ENCODE measurements at places on chromosomes 13 and 19.

GRCh38 chr19:10977742-10978092 is 16.9 kb downstream of the SMARCA4 start:
- no peak for DNase-seq

DNA sequence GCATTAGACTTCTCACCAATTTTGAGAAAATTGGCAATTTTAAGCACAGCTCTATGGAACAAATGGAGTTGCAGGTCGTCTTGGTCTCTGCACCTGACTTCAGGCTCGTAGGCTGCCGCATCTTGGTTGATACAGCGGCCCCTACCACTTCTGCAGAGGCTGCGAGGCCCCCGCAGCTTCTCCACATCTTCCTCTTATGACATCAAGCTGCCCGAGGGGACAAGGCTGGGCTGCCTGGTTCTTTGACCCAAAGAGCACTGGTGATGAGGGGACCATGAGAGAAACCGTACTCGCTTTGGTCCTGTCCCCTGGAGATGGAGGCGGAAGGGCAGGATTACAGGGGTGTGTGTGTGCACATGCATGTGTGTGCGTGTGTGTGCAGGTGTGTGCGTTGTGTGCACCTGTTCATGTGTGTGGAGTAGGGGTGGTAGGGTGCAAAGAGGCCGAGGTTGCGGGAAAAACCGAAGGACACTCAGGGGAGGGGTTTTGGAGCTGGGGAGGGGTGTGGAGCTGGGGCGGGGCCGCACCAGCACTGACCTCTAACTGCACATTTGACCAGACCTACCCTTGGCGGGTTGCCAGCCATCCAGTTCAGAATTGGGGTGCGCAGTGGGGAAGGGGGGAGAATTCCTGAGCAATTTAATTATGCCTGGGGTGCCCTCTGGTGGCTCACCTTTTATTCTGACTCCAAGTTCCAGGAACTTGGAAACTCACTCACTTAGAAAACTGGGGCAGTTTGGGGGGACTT is 65.1 kb upstream of the ARHGEF7 start:
- no peak for DNase-seq

DNA sequence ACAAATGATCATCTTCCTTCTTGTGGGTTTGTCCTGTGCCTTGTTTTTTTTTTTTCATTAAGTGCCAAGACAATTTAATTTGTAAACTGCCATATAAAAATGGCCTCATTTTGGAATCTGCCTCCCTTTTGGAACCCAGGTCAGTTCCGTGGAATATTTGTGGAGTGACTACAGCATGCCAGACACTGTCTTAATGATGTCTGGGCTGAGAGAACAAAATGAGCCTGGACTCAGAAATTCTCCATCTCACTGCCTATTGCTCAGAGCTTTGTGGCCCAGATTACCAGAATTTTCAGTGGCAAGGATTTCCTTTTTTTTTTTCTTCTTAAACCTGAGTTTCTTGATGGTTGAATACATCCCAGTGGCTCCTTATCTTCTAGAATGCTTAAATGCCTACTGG is 340.6 kb downstream of the ENOX1 start:
- no peak for DNase-seq

DNA sequence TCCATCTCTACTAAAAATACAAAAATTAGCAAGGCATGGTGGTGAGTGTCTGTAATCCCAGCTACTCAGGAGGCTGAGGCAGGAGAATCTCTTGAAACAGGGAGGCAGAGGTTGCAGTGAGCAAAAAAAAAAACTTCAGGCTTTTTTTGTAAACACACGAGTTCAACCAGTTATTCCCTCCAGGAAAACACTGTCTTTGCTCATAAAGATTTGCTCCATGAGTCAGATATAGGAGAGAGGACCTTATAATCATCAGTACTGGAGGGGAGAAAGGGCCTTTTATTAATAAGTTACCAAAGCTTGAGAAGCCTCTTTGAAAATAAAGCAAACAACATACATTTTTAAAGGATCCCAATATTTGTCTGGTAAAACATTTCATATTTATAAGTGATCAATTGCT is 110.7 kb downstream of the EFNB2 start:
- DNase-seq: no peak

DNA sequence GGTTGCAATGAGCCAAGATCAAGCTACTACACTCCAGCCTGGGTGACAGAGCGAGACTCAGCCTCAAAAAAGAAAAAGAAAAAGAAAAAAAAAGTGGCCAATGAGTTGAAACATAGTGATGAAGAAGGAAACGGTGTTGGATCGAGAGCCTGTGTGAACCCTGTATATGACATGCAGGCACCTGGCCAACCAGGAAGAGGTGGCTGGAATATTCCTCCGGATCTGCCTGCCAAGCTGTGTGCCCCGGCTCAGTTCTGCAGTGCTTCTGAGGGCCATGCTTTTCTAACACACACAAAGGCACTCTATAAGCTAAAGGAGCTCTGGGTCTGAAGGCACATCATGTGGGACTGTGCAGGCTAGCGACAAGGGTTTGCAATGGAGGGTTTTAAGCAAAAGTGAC is 3.7 kb upstream of the ZNF444 start:
- no peak for DNase-seq

GRCh38 chr13:111090169-111090568 is 24.9 kb upstream of the ARHGEF7 start:
- no peak for DNase-seq

DNA sequence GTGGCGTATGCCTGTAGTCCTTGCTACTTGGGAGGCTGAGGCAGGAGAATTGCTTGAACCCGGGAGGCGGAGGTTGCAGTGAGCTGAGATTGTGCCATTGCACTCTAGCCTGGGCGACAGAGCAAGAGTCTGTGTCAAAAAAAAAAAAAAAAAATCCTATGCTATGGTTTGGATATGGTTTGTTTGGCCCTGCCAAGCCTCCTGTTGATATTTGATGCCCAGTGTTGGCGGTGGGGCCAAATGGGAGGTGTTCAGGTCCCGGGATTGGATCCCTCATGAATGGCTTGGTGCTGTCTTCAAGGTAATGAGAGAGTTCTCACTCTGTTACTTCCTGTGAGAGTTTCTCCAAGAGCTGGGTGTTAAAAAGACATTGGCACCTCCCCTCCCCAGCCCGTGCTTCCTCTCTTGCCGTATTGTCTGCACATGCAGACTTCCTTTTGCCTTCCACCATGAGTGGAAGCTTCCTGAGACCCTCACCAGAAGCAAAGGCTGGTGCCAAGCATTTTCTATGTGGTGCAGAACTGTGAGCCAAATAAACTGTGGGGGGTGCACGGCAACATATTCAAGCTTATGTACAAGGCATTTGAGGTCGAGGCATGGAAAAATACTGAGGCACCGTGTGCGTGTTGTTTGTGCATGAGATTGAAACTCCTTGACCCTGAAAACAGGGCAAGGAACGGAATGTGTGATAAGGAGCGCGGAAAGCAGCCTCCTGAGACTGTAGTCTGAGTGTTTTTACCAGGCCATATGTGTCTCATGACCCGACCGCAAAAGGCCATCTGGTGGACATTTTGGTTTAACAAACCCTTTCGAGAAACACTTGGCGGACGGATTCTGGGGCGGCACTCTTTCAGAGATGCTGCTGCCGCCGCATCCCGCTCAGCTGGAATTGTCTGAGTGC is 7.3 kb downstream of the SIGLEC9 start:
- DNase-seq: no peak

- no peak for DNase-seq
Observed at GRCh38 chr13:55660851-55661250, 1479.9 kb upstream of the PRR20A start.

- no peak for DNase-seq
Observed at GRCh38 chr19:19637523-19638251, 5.8 kb downstream of the GMIP start.

DNA sequence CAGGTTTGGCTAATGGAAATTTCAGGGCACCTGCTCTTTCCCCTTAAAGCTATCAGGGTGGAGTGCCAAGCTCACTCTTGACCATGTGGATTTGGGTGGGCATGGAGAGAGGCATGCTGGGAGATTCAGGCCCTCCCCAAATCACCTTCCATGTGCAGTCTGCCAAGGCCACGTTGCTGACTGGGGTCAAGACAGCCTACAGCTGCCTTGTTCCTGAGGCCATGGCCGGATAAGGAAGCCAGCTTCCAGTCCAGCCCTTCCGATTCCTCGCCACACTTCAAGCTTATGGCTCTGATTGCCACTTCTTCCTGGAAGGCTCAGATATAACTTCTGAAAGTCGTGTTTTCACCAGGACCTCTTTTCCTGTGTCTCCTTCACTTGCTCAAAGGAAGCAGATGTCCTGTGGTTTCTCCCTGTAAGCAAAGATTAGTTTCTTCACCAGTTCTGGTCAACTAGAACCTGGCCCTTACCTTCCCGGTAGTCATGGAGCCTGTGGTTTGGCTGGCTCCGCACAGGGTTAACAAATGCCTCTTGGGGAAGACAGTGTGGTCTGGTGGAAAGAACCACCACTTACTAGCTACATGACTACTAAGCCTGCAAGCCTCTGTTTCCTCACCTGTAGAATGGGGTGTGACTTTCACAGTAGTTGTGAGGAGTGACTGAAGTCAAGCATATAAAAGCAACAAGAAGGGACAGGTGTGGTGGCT is 16.1 kb upstream of the TPT1 start:
- DNase-seq: no peak

DNA sequence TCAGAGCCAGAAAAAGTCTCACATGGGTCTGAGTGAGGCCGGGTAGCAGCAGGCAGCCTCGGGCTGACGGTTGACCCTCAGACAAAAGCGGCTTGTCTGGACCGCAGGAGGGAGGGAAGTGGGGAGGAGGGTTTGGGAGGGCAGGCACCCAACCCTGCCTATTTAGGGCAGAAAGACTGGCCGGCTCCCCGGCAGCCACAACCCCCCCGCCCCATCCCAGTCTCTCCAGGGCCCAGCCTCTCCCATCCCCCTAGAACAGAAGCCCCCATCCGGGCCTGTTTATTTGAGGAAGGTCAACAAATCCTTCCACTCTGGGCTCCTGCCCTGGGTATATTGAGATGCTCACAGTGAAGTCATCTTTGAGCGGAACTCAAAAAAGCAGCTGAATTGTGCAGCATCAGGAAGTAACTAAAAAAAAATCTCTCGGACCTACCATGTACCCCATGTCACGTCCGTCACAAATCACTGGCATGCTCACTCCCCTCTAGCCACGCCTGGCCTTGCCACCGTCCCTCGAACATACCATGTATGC is 6.3 kb downstream of the DACT3 start:
- no peak for DNase-seq

DNA sequence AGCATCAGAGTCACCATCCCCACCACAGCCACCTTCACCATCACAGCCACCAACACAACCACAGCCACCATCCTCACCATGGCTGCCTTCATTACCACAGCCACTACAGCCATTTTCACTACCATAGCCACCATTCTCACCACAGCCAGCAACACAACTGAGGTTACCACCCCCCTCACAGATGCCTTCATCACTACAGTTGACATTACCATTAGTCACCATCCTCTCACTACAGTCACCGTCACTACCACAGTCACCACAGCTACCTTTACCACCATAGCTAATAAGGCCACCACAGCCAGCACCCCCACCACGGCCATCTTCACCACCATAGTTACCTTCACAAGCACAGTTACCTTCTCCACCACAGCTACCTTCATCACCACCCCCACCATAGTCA is 269.6 kb downstream of the DNAJC15 start:
- DNase-seq: no peak

DNA sequence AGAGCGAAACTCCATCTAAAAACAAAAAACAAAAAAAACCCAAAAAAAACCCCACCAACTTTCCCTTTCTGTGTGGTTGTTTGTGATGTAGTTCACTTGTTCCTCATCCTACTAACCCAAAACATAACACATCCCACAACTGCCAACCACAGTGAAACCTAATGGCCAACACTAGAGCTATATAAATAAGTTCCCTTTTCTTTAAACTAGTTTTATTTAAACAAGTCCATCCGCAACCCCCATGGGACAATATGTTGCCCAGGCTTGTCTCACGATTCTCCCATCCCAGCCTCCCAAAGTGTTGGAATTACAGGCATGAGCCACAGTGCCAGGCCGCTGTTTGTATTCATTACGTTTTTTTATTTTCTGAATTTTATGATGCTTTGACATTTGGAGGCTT is 71.2 kb upstream of the ADGRE5 start:
- DNase-seq: no peak

DNA sequence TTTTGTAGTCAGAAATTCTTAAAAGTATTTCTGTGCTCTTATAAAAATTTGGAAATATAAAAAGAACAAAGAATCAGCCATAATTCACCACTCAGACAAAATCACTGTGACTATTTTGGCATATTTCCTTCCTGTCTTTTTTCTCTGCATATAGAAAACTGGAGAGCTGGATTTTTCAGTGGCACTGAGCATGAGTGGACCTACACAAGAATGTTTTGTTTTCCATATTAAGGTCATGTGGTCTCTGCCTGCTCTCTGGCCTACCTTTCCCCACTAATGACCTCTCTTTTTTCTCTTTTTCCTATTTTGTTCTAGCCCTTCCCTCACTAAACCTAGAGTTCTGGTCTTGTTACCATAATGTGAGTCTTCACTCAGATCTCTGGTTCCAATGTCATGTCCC is 17.6 kb upstream of the USP12 start:
- no peak for DNase-seq

- DNase-seq: no peak
Observed at GRCh38 chr19:31980796-31981195, 364.6 kb upstream of the ZNF507 start.

DNA sequence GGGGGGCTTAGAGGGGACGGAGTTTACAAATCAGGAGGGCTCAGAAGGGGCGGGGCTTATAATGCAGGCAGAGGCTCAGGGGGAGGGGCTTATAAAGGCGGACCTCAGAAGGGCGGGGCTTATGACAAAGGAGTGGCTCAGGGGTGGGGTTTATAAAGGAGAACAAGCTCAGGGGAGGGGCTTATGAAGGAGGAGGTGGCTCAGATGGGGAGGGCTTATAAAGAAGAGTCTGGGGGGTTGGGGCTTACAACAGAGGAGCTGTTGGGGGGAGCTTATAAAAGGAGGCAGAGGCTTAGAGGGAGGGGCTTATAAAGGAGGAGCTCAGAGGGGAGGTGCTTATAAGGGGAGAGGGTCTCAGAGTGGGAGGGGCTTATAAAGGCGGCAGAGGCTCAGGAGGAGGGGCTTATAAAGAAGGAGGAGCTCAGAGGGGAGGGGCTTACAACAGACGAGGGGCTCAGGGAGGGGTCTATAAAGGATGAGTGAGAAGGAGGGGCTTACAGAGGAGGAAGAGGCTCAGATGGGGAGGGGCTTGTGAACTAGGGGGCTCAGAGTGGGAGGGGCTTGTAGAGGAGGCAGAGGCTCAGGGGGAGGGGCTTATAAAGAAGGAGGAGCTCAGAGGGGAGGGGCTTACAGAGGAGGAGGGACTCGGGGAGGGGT is 1.0 kb downstream of the SMIM24 start:
- DNase-seq: peak; percentile 52

- no peak for DNase-seq
Observed at GRCh38 chr13:71634602-71635443, 232.2 kb downstream of the DACH1 start.

GRCh38 chr19:8673276-8673891 is 25.2 kb downstream of the ACTL9 start:
- DNase-seq: no peak

- DNase-seq: no peak
Observed at GRCh38 chr13:52713894-52714293, 25.7 kb downstream of the CNMD start.

DNA sequence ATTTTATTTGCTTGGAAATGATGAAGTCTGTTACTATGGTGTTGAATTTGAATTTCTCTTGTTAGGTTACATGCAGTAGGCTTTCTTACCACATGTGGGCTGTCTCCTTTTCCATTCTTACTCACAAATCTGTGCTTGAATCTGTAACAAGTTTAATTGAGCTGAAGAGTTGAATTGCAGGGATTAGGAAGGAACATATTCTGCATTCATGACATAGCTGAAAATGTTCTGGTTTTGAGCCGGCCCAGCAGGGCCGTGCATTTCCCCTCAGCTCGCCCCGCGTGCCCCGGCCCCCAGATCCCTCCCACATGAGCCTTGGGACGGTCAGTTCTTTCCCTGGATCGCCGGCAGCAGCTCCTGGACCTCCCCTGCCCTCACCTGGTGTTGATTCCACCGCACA is 28.1 kb downstream of the TFDP1 start:
- no peak for DNase-seq

Data from SK-N-DZ (cell line).